ENCODE measurements at places on chromosomes 6 and 20. TPM values are rescaled to one million over a fixed set of nuclear protein-coding genes. Genes with fewer than 3 reads are reported as not detected.

- no peak for DNase-seq
- H3K4me3 ChIP-seq = no peak overlapping the region
- peaks cover 12% of the 10 kb centered on the region for H3K4me1 ChIP-seq
- no peak overlapping the region for H3K27ac ChIP-seq
- H3K36me3 ChIP-seq = peaks cover 52% of the 10 kb centered on the region
Observed at GRCh38 chr6:7234547-7234946, 78.5 kb downstream of the SSR1 start.

DNA sequence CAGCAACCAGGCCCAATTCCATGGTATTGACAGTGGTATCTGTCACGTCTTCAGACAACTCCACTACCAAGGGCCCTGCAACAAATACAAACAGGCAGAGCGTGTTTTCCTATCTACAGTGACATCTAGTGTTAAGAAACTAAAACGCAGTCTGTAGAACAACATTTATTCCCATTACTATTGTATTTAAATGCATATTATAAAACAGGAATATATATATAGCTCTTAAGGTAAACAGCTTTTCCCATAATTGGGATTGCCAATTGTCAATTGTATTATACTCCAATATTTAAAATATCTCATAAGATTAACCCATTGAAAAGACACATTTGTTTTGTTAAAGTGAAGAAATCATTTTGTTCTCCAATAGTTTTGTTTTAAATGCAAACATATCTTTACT is 97.2 kb downstream of the KIF16B start:
- no peaks in the 10 kb centered on the region for H3K27me3 ChIP-seq
- no peak overlapping the region for H3K4me3 ChIP-seq
- H3K36me3 ChIP-seq = no peaks in the 10 kb centered on the region
- no peak for DNase-seq

- no peaks in the 10 kb centered on the region for H3K27me3 ChIP-seq
- H3K4me1 ChIP-seq = no peaks in the 10 kb centered on the region
- no peak for DNase-seq
Observed at GRCh38 chr20:24034820-24035219, 46.2 kb upstream of the GGTLC1 start.

GRCh38 chr6:128836761-128837160 is 46.2 kb upstream of the LAMA2 start:
- no peak overlapping the region for H3K4me3 ChIP-seq
- no peak for DNase-seq
- H3K27me3 ChIP-seq = no peaks in the 10 kb centered on the region

DNA sequence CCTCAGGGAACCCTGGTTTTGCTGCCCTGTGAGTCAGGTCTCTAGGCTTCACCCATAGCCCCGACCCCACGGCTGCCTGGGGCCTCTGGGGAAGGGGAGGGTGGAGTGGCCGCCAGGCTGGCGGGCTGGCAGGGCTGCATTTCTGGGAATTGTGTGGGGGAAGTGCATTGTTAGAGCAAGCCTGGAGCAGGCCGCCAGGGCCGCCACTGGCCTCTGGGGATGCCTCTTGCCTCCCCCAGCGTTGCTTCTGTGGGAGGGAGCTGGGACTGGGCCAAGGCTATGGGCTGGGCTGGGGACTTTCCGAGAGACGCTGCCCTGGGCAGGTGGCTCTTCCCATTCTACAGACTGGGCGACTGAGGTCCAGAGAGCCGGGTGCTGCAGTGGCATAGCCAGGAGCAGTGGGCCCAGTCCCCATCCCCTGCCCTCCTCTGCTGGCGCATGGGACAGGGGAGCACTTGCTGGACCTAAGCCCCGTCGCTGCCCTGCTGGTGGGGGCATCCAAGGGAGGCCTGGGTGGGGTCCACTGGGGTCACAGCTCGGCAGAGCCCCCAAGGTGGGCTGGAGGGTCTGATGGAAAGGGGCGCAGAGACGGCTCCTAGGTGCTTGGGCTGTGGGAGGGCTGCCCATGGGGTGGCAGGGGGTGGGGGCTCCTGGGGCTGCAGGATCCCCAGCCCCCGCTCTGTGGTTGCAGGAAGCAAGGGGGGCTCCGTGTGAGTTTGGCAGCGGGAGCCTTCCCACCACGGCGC is 6.6 kb upstream of the SOX18 start:
- H3K27ac ChIP-seq = peak overlapping the region; percentile 70
- no peak for DNase-seq

GRCh38 chr6:120320481-120321162 is 971.1 kb upstream of the MAN1A1 start:
- no peaks in the 10 kb centered on the region for H3K4me1 ChIP-seq
- no peaks in the 10 kb centered on the region for H3K36me3 ChIP-seq
- H3K27ac ChIP-seq = no peak overlapping the region
- no peak overlapping the region for H3K4me3 ChIP-seq
- no peak for DNase-seq

- H3K4me1 ChIP-seq = no peaks in the 10 kb centered on the region
- no peaks in the 10 kb centered on the region for H3K36me3 ChIP-seq
- no peak overlapping the region for H3K27ac ChIP-seq
- no peaks in the 10 kb centered on the region for H3K27me3 ChIP-seq
- H3K4me3 ChIP-seq = no peak overlapping the region
Observed at GRCh38 chr6:20978151-20978614, 443.9 kb downstream of the CDKAL1 start.

DNA sequence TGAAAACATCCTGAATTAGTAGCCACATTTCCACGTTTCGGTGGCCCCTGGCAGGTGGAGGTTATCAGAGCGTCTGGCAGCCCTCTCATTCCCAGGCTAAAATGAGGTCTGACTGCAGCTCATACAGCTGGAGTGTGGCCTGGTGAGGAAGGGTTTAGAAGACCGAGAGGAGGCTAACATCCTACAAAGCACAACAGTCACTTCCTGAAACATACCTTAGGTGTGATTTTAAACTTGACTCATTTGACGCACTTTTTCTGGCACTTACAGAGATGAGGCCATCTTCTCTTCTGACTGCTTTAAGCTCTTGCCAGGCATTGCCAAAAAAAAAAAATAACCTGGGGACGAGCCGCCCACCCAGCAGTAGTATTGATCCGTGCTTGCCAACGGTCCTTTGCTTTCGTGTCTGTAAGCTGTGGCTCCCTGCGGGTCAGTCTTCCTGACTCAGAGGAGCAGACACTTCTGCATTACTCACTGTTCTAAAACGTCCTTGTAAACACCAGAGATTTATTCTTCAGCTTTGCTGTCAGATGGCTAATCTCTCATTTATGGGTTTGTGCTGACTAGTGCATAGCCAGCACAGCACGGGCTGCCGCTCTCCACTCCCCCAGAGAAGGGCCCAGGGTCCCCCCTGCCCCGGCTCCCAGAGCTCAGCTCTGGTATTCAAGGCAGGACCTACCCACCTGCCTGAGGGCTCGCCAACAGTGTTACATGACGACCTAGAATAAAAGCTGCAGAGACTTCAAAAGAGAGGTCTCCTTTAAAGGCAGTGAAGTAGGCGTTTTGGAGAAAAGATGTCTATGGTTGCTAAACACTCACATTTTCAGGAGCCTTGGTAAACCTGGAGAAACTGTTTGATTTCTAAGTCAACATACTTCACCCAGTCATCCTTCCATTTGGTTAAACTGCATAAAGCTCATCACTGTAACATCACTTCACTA is 78.5 kb upstream of the FRMD1 start:
- no peaks in the 10 kb centered on the region for H3K27me3 ChIP-seq
- peak overlapping the region; percentile 38 for H3K27ac ChIP-seq
- no peak overlapping the region for H3K4me3 ChIP-seq
- peak; percentile 91 for DNase-seq
- peaks cover 20% of the 10 kb centered on the region for H3K4me1 ChIP-seq

DNA sequence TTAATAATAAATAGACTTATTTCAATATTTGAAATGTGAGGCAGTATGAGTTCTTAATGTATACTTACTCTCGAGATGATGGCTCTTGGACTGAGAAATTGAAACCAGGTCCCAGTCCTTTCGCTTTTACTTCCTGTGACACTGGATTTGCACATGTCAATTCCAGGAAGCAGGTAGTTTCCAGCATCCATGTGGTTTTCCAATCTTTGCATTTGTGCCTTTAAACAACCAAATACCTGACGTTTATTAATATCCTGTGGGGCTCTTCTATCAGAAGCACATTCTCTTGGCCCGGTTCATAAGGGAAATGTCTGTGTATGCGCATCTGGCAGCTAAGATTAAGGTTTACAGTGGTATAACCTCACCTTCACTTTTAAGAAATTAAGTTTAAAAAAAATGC is 13.1 kb downstream of the UTRN start:
- H3K4me3 ChIP-seq = no peak overlapping the region
- no peak for DNase-seq
- H3K27me3 ChIP-seq = no peaks in the 10 kb centered on the region

DNA sequence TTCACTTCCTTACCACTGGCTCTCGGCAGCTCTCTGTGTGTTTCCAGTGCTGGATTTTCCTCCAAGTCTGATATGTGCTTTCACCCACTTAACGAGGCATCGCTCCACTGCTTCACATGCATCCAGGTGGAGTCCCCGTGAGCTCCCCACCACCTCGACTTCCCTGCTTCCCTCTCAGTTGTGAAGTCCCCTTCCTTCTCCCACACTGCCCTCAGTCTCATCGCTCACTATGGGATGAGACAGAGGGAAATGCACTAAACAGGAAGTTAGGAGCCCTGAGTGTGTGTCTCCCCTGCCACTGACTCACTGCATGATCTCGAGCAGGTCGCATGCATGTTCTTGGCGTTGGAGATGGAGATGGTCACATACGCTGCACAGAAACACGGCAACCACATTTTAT is 84.0 kb downstream of the MTHFD1L start:
- H3K4me3 ChIP-seq = no peak overlapping the region
- peaks cover 42% of the 10 kb centered on the region for H3K36me3 ChIP-seq

DNA sequence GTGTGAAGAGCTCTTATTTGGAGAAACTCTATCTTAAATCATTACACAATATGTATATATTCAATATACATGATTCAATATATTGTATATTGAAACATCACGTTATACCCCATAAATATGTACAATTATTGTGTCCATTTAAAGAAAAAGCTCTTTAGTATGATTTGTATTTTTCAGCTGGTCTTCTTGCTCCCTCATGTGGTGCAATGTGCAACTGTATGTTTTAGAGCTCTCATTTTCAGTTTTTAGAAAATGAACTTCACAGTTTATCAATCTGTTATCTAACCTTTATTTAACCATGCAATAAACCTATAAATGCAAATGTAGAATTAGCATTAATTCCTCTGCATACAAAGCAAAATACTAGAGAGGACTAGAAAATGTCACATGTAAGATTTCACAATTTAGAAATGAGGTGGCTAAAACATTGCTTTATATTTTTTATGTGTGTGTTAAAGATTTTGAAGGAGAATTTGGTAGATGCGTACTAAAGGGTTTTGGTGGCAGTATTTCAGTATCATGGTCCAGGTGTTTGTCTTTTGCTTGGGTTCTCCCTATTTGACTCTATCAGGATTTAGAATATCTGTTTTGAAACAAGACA is 167.1 kb downstream of the PHF3 start:
- no peak overlapping the region for H3K27ac ChIP-seq
- H3K27me3 ChIP-seq = no peaks in the 10 kb centered on the region
- H3K4me3 ChIP-seq = no peak overlapping the region
- no peaks in the 10 kb centered on the region for H3K36me3 ChIP-seq
- no peak for DNase-seq
- peaks cover 9% of the 10 kb centered on the region for H3K4me1 ChIP-seq

GRCh38 chr6:35495258-35496035 is 1.4 kb downstream of the TEAD3 start:
- peaks cover 70% of the 10 kb centered on the region for H3K4me1 ChIP-seq
- peak overlapping the region; percentile 99 for H3K27ac ChIP-seq

DNA sequence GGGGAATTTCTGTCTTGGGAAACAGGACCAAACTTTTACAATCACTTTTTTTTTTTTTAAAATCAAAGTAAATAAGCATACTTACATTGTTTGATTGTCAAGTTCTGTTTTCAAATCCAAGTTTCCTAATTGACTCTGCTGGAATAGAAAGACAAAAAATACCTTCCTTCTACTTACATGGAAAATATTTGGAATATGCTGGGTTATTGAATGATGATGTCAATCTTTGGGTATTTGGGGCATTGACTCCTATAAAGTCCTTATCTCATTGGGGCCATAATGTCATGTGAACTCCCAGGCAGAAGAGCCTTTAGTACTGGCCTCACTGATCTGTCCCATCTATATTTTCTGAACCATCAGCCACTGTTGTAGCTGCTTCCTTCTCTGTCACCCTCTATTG is 122.6 kb upstream of the NOX3 start:
- H3K4me3 ChIP-seq = no peak overlapping the region
- H3K27me3 ChIP-seq = no peaks in the 10 kb centered on the region
- H3K4me1 ChIP-seq = no peaks in the 10 kb centered on the region
- no peaks in the 10 kb centered on the region for H3K36me3 ChIP-seq

DNA sequence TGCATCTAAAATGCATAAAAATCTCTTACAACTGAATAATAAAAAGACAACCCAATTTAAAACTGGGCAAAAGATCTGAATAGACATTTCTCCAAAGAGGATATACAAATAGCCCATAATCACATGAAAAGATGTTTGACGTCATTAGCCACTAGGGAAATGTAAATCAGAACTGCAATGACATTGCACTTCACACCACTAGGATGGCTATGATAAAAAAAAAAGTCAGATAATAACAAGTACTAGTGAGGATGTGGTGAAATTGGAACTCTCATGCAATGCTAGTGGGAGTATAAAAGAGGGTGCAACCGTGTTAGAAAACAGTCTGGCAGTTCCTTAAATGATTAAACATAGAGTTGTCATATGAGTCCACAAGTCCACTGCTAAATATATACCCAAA is 24.3 kb upstream of the TBX18 start:
- H3K27me3 ChIP-seq = no peaks in the 10 kb centered on the region
- H3K4me3 ChIP-seq = no peak overlapping the region
- H3K27ac ChIP-seq = no peak overlapping the region

- H3K27ac ChIP-seq = no peak overlapping the region
- DNase-seq = no peak
- H3K36me3 ChIP-seq = no peaks in the 10 kb centered on the region
- H3K4me1 ChIP-seq = no peaks in the 10 kb centered on the region
- no peaks in the 10 kb centered on the region for H3K27me3 ChIP-seq
Observed at GRCh38 chr6:117306227-117306790, 41.0 kb downstream of the VGLL2 start.

DNA sequence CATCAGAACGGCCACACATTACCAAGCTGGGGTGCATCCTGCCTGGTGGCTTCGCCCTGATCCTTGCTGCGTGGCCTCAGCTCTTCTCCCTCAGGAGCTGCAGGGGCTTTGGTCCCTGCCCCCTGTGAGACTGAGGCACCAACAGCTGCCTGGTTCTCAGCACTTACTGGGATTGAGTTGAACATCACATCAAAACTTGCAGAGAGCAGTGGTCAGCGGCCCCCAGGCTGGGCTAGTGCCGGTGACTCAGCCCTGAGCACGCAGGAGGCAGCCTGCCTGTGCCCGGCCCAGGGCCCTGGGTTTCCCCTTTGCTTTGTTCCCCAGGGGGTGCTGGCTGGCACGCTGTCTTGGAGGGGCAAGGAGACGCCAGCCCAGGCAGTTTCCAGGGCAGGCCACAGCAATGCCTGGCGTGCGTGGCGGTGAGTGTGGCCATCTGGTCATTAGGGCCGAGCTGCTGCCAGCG is 63.3 kb downstream of the DLL1 start:
- H3K4me1 ChIP-seq = no peaks in the 10 kb centered on the region
- no peaks in the 10 kb centered on the region for H3K36me3 ChIP-seq
- no peak overlapping the region for H3K4me3 ChIP-seq

The BANF2 gene
- not detected for total RNA-seq

The HUS1B gene
- 0.83 TPM for total RNA-seq

The OR2J3 gene
- not detected for total RNA-seq

The ACTL10 gene
- total RNA-seq = 2.1 TPM

The BLOC1S5 gene
- 10.4 TPM for total RNA-seq

The PTCHD4 gene
- 1.7 TPM for total RNA-seq

The FAM217A gene
- not detected for total RNA-seq

The SEMG1 gene
- not detected for total RNA-seq

The TMEM170B gene
- total RNA-seq = 8.6 TPM
